ENCODE measurements at places on chromosomes 16 and 17.

GRCh38 chr17:75571197-75571884 lies 16.3 kb upstream of the MYO15B start:
- peak; percentile 43 for DNase-seq

DNA sequence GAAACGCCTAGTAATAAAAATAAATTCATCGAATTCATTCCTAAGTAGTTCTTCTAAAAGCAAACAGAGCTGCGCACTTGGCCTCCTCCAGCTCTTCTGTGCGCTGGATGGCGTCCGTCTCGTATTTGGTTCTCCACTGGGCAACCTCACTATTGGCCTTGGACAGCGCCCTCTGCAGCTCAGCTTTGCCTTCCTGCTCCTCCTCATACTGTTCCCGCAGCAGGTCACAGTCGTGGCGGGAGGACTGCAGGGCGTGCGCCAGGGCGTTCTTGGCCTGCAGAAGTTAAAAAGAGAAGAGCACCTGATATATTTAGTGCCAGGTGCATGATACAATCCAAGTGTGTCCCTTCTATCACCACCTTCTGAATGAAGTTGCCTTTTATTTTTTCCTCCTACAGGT lies 21.8 kb downstream of the MYH3 start:
- peak; percentile 85 for DNase-seq

DNA sequence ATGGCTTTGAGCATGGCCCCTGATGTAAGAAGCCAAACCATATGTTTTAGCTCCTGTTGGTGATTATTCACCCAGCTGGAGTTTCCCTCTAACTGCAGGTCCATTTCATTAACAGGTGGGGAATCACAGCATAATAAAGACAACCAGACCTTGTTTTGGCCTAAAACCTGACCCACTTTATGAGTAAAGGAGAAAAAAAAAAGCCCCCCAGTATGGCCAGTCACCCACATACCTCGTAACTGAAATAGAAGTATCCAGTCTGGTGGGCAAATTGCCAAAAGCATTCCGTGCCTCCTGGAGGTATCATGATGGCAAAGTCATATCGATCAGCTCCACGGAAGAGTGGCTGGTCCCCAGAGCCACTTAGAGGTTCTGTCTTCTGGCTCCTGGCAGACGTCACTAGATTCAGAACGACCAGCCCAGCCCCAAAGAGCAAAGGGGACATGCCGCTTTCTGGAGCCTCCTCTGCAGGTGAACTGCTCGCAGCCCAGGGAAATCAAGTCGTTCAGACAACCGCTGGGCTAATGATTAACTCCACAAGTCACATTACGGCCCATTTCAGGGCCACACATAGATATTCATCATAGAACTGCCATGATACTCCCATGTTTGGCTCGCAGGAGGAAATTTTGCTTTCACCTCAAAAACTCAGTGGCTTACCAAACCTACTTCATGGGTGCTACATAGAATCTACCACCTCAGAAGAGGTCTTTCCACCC lies at the start of gene TMED6:
TSS of gene TMED6 (minus strand) at position 478 of the 719 bp plus-strand sequence. CDS start at position 445, 33 bp downstream.
- DNase-seq: no peak

GRCh38 chr16:11783319-11784037 lies 13.6 kb downstream of the ZC3H7A start:
- no peak for DNase-seq

DNA sequence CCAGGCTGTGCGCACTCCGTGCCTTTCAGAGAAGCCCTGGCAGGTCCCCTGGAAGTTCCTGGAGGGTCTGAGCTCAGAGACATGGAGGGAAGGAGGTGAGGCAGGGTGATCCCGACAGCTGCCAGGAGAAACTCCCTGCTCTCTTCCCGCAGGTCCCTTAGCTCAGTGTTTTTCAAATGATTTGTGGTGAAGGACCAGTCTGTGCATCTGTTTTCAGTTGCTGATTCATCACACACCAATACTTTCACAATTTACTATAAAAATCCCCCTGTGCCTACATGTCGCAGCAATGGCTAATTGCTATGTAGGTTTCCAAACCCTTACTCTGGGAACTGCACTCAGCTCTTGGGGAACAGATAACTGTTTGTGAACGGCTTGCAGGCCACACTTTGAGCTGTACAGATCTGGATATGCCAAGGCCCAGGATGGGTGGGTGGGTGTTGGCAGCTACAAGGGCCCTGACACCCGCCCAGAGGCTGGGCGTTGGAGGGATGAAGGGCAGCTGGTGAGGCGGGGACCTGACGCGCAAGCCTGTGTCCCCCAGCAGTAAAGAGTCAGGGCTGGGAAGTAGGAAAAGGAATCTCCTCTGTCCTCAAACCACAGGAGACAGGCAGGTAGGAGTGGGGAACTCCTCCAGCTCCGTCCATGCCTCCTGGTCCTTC lies 20.5 kb upstream of the EMP2 start:
- no peak for DNase-seq

- DNase-seq: peak; percentile 43
Measured at GRCh38 chr17:77909236-77909635, 49.3 kb upstream of the TNRC6C start.

DNA sequence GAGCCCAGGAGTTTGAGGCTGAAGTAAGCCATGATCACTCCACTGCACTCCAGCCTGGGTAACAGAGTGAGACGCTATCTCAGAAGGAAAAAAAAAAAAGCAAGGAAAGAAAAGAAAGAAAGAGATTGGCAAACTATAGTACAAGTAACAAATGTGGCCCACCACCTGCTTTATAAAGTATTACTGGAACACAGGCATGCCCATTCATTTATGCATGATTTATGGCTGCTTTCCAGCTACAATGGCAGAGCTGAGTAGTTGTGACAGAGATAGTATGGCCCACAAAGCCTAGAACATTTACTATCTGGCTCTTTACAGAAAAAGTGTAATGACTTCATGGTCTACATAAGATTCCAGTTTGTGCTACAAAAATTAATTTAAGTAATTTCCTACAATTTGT lies 23.6 kb downstream of the C16orf87 start:
- no peak for DNase-seq

DNA sequence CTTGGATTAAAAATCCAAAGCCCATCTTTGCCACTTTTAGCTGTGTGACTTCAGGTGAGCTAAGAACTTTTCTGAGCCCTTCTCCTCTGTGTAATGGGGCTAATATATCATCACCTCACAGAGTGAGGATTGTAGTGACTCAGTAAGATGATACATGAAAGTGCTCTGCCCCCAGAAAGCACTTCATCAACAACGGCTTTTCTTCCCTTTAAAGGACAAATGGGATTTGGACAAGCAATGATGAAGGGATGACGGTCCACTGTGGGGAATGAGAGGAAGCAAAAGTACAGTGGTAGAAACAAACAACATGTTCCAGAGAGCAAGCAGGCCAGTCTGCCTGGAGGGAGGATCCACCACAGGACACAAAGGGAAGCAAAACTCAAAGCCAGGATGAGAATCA lies 14.3 kb upstream of the TMED6 start:
- no peak for DNase-seq

DNA sequence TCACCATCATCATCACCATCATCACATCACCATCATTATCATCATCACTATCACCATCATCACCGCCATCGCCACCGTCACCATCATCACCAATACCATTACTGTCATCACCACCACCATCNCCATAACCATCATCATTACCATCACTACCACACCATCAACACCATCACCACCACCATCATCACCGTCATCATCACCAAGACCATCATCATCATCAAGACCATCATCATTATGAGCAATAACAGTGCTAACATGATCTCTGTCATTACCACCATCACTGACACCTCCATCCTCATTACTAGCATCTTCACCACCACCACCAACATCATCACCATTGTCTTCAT lies 16.1 kb upstream of the ZNF469 start:
- DNase-seq: no peak

Measured in endodermal cell (in vitro differentiated cells).